Activated naive CD4-positive, alpha-beta T cell treated with anti-CD3 and anti-CD28 coated beads for 36 hours (primary cell): ENCODE measurements at places on chromosomes 7 and 10. TPM values are rescaled to one million over a fixed set of nuclear protein-coding genes. Genes with fewer than 3 reads are reported as not detected.

GRCh38 chr7:106153891-106154449, 41.9 kb upstream of the SYPL1 start:
- DNase-seq, result peak; percentile 84

Gene SPAM1
- total RNA-seq, result not detected

- DNase-seq, result no peak
Measured at GRCh38 chr7:100689230-100690135, 4.6 kb downstream of the GIGYF1 start.

- peak; percentile 25 for DNase-seq
Measured at GRCh38 chr7:134724606-134725005, 54.8 kb upstream of the CALD1 start.

Gene BICC1
- not detected for total RNA-seq

DNA sequence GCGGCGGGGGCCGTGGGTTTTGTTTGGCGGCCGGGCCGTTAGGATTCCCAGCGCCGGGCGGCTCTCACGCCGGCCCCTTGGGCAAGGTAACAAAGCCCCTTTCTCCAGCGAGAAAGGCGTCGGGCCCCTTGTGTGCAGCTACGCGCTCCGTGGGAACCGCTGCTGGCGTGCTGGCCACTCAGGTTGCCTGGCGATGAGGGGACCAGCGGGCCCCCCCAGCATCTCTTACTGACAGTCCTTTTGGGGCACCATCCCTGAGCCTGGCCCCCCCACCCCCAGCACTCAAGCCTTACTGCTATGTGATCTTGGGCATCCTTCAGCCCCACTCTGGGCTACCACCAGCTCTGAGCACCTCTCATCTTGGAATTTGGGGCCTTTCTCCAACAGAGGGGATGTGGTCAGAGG, 1.8 kb downstream of the LFNG start:
- no peak for DNase-seq

- DNase-seq, result no peak
Measured at GRCh38 chr7:116731023-116731395, 59.0 kb downstream of the MET start.

DNA sequence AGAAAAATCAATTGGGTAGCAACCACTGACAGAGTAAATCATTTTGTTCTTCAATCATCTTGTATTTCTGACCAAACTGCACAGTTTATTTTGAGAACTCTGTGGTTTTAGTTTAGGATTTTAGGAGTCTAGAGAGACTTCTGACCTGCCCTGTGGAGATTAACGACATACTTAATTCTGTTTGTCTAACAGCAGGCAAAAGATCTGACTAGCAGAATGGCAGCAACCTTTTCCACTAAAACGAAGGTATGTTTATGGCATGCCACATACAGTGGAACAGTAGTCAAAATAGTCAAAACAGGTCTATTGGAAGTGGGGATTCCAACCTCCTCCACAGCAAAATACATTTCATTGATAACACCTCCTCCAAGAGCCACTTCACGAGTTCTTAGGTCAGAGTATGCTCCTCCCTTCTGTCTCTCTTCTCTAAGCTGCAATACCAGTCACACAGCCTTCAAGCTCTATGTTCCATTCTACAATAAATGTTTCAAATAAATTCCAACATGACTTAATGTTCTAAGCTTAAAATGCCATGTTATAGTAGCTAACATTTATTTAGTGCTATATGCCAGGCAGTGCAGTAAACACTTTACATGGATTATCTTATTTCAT, 34.4 kb downstream of the NRCAM start:
- no peak for DNase-seq

Gene GPR26
- total RNA-seq, result not detected

- DNase-seq, result no peak
Measured at GRCh38 chr10:112367516-112367915, 6.4 kb upstream of the ACSL5 start.

GRCh38 chr7:137847568-137848050, 835 bp upstream of the DGKI start:
- DNase-seq, result no peak

GRCh38 chr7:27316311-27316710, 73.7 kb downstream of the EVX1 start:
- no peak for DNase-seq

GRCh38 chr10:118449521-118449920, 107.4 kb upstream of the FAM204A start:
- DNase-seq, result no peak

Gene ASB10
- total RNA-seq, result not detected

GRCh38 chr7:157775560-157776332, 438.9 kb downstream of the DNAJB6 start:
- no peak for DNase-seq

- DNase-seq, result no peak
Measured at GRCh38 chr10:132878091-132878729, 64.2 kb downstream of the CFAP46 start.

- DNase-seq, result peak; percentile 47
Measured at GRCh38 chr7:77199013-77199966, at the start of gene FGL2. Gene FGL2 (minus strand): TSS chr7:77199819. CDS start chr7:77199793, 26 bp downstream.

DNA sequence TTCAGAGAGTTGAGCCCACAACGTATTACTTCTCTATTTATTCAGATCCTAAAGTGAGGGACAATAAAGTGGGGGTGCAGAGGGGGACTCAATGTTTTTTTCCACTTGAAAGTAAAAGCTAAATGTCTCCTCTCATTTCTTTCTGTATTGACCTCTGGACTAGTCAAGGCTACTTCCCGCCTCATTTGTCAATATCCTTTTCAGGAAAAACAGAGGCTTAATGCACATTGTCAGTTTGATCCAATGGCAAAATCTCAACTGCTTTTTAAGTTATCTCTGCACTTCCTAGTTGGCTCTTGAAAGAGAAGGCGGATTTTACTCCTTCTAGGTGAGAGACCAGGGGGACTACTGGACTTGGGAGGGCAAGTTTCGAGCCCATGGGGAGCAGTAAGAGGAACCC, 56.4 kb downstream of the HIPK2 start:
- DNase-seq, result no peak

- no peak for DNase-seq
Measured at GRCh38 chr7:45084901-45085618, 3.7 kb downstream of the NACAD start.

DNA sequence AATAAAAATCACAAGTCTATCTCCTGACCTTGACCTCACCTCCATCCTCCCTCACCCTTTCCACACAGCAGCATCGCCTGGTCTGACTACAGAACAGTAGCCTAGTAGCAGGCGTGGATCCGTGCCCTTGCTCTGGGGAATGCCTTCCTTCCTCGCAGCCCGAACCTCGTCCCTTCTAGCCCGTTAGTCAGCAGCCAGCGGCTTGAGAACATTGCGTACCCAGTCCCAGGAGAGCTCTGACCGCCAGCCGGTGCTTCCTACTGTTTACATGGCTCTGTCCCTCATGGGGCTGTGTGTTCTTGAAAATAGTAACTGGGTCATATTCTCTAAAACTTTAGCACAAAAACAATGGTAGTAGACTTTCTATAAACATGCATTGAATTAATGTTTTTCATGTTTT, 682.7 kb upstream of the IGFBP3 start:
- DNase-seq, result no peak

DNA sequence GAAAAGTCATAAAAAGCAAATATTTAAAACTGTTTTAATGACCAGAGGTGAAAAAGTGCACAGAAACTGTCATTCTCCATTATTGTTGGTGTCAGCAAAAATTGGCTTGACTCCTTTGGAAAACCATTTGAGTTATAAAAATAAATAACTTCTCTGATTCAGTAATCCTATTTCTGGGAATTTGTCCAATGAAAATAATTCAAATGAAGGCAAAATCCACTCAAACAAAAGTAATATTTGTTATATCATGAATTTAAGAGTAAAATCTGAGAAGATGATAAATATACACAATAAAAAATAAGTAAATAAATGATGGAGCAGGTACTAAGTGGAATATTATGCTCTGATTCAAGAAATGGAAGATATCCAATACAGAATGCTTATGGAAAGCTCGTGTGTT, 326.6 kb upstream of the KLF6 start:
- no peak for DNase-seq

Gene AKR1C3
- total RNA-seq, result 0.47 TPM

DNA sequence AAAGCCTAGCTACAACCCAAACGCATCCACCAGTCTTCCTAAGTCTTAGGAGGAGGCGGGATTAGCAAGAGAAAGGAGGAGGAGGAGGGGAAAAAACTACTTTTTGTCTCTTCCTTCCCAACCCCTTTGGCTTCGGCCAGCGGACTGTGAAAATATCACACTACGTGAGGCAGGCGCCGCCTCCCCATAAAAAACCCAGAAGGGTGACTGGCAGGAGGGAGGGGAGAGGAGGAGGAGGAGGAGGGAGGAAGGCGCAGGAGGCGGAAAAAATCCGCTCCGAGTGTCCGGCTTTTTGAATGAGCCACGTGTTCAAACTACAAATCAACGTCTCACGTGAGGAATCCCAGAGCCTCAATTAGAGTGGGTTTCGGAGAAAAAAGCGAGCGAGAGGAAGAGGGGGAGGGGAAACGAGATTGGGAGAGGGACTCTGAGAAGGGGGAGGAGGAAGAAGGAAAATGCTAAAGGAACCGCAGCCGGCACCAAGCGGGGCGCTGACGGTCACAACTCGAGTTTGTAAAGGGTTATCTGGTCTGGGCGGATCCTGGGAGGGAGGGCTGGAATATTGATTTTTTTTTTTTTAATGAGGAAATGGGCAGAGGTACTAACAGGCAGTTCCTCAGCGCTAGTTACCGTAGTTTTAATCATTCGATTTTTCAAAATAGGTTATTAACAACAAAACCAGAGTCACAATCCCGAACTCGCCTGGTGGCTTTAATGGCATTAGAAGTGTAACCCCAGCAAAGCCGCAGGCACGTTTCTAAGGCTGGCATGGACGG, at the start of gene IGF2BP3:
Gene IGF2BP3 (minus strand): TSS at position 162 of the 776 bp plus-strand sequence. CDS start 381 bp downstream, outside the sequence.
- DNase-seq, result peak; percentile 54

Gene CLDN4
- total RNA-seq, result 0.10 TPM

Gene ABCB4
- not detected for total RNA-seq

- no peak for DNase-seq
Measured at GRCh38 chr7:128424686-128425275, 15.0 kb upstream of the IMPDH1 start.

GRCh38 chr7:95330204-95330960, 6.0 kb upstream of the PON1 start:
- DNase-seq, result no peak

Gene HTRA1
- total RNA-seq, result not detected

DNA sequence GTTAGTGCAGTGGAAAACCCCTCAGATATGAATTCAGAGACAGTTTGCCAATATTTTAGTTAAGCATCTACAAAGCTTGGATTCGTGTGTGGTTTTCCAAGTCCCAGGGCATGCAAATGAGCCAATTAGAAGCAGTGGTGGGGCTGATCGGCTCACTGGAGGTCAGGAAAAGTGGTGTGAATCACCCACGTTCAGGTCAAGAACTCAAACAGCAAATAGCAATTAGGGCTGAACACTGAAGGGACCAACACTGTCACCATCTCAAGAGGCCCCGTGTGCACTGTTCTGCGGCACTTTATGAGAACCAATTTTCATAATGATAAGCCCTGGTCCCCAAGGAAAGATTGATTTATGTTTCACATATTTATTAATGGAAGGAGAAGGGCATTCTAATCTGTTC, 68.9 kb downstream of the ADARB2 start:
- DNase-seq, result no peak

DNA sequence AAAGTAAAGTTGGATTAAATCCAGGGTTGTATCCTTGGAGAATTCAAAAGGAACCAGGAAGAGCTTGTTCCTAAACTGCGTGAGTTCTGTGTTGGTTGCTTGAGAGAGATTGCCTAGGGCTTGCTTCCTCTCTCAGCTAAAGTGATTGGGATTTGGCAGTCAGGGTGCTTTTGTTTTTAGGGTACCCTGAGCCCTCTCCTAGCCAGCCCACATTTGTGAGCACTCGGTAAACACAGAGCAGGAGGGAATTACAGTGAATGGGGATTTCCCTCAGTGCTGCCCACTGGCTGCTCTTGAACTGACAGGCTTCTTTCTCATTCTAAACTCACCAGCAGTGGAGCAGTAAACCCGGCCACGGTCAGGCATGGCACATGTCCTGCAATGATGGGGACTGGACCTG, 146.9 kb downstream of the TPST1 start:
- no peak for DNase-seq
